Activated CD4-positive, alpha-beta T cell treated with anti-CD3 and anti-CD28 coated beads, Interleukin-2, amount 50 U/mL, for 4 hours (primary cell): ENCODE measurements at places on chromosomes 4 and X.

- no peak for DNase-seq
These were observed 13.8 kb upstream of the GPC3 start for GRCh38 chrX:133999031-133999705.

DNA sequence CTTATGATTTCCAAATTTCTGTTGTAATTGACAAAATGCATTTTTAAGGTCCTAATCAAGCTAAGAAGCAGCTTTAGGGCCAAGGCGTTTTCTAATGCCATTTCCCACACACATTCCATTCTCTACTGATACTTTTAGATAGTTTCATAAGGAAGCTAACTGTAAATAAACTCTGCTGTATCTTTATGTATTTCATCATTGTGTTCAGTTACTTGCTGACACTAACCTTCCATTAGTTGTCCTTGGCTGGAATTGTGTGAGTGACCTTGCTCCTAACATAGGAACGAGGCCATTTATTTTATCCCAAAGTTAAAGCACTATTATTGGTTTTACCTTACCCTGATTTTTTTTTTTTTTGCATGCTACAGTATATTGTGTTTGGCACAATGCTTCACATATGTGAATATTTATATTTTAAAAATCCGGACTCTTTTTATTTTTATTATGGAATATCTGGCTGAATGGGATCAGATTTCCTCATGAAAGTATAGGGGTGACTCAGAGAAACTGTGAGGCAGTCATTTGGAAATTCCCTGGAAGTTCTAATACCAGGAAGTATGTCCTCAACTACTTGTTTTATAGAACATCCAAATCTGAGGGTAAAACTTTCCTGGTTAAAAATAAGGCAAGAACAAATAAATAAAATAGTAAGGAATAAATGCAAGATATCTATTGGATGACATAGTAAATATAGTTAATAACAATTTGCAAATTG lies 62.7 kb upstream of the SORBS2 start:
- DNase-seq: no peak

DNA sequence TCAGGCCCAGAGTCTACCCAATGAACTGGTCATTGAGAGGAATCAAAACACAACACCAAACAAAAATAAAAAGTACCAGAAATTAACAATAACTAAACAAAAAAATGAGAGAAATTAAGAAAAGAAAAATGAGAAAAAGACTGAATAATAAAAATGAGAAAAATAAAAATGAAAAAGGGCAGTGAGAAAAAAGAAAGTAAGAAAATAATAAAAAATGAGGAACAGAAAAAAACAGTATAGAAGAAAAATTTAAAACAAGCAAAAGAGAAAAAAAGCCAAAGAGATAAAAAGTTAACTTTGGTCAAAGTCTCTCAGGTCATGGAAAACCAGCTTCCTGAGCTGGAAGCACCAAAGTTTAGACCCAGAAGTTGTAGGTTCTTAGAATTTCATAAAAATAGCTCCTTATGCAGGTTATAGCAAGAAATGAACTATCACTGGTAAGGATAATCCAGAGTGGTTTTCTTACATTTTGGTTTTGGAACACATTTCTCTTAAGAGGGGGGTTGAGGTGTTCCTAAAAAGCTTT lies 51.0 kb upstream of the WDR17 start:
- DNase-seq: no peak

DNA sequence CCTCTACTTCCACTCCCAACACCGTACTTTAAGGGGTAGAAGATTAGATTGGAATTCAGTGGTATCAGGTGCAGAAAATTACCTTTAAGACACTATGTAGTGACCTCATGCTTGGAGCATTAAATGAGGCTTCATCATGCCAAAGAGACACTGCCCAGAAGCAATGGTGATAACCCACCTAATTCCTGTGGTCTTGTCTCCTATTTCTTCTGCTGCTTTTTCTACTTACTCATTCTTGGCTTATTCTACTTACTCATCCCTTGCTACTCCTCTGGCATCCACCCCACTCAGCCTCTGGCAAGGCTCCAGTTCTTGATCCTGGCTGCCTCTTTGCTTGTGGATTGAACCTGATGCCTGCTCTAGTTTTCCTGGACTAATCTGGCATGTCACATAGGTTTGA lies 62.3 kb upstream of the ADAMTS3 start:
- DNase-seq: no peak

GRCh38 chr4:134320048-134320447 lies 118.5 kb upstream of the PABPC4L start:
- no peak for DNase-seq

DNA sequence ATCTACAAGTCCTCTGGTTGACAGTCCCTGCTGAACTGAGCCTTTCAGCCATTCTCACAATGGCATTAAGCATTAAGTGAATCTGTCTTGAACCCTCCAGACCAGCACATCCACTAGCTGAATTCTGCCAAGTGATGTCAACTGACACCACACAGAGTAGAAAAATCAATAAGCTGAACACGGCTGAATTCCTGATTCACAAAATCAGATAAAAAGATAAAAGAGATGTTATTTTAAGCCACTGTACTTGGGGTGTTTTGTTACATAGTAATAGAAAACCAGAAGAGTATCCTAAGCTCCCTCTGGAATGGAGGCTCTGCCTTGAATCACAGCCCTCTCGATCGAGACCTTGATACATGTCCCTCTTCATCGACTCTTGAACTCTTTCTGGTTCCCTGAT lies 336.5 kb downstream of the DMD start:
- DNase-seq: no peak

GRCh38 chr4:82371497-82371896 lies 2.3 kb downstream of the HNRNPD start:
- DNase-seq: no peak

DNA sequence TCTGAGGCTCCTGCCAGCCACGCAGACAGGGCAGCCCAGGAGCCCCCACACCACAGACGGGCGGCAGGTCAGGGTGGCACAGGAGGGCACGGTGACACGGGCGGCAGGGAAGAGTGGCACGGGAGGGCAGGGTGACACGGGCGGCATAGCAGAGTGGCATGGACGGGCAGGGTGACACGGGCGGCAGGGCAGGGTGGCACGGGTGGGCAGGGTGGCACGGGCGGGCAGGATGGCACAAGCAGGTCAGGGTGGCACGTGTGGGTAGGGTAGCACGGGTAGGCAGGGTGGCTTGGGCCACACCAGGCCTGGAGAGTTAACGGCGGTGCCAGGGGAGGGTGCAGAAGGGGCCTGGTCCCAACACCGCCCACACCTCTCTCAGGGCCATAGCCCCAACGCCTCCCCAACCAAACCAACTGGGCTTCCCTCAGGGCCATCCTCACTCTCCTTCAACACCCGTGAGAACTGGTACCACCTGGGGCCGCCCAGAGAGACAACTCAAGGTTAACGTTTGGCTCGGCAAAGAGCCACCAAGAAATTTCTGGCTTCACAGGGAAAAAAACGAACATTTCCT lies 3.4 kb downstream of the CTBP1 start:
- no peak for DNase-seq

- DNase-seq: no peak
These were observed 115.6 kb downstream of the ARAP2 start for GRCh38 chr4:36128689-36129088.

DNA sequence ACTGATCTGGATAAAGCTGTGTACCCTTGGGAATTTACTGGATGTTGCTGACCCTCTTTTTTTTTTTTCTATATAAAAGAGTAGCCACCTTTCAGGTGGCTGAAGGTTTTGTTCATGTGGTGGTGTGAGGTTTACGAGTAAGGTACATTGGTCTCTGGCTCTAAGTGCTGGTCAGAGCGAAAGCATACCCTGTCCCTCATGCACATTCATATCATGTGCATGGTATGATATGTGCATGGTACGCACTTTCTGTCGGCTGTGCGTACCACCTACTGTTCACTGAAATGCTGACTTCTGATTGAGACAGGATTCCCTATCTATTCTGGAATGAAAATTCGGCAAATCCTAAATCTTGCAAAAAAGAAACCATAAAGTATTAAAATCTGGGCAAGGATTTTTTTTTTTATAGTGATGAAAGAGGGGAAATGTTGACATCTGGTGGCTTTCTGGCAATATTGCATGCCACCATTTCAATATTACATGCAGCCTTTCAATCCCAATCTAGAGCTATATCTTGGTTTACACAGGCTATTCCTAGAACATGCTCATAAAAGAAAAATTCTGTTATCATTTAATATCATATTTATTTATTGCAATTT lies 32.8 kb downstream of the FAM149A start:
- DNase-seq: no peak

DNA sequence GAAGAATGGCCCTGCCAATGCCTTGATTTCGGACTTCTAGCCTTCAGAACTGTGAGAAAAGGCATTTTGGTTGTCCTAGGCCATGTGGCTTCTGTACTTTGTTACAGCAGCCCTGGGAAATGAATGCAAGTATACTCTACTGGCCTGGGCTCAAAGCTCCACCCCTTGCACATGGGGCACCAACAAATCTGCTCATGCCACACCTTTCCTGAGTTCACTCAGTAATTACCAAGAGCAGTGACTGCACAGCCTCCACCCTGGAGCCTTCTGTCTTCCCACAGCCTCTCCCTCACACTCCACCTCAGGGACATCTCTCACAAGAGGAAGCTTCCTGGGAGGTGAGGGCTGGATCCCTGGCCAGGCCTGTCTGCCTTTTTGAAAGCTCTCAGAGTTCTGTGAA lies 29.1 kb upstream of the GAB1 start:
- no peak for DNase-seq

DNA sequence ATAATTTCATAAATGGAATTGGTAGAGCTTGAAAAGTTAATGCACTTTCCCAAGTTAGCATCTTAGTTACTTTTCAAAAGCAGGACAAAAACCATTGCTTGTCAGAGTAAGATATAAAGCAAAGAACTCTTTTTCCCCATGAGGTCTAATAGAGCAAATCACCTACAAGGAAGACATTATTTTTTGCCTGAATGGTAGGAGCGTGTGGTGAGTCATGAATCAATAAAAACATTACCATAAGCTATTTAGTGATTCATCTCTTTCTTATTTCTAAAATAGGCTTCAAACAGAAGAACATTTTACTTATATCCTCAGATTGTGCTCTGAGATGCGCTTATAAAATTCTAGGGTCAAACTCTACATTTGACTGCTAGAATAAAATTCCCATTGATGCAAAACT lies 109.4 kb upstream of the GPRIN3 start:
- DNase-seq: no peak

- DNase-seq: no peak
These were observed 44.5 kb downstream of the DTHD1 start for GRCh38 chr4:36325926-36326325.

- no peak for DNase-seq
These were observed 115.7 kb upstream of the MAP3K15 start for GRCh38 chrX:19630776-19631707.

GRCh38 chr4:124694306-124694705 lies 18.2 kb downstream of the ANKRD50 start:
- no peak for DNase-seq

DNA sequence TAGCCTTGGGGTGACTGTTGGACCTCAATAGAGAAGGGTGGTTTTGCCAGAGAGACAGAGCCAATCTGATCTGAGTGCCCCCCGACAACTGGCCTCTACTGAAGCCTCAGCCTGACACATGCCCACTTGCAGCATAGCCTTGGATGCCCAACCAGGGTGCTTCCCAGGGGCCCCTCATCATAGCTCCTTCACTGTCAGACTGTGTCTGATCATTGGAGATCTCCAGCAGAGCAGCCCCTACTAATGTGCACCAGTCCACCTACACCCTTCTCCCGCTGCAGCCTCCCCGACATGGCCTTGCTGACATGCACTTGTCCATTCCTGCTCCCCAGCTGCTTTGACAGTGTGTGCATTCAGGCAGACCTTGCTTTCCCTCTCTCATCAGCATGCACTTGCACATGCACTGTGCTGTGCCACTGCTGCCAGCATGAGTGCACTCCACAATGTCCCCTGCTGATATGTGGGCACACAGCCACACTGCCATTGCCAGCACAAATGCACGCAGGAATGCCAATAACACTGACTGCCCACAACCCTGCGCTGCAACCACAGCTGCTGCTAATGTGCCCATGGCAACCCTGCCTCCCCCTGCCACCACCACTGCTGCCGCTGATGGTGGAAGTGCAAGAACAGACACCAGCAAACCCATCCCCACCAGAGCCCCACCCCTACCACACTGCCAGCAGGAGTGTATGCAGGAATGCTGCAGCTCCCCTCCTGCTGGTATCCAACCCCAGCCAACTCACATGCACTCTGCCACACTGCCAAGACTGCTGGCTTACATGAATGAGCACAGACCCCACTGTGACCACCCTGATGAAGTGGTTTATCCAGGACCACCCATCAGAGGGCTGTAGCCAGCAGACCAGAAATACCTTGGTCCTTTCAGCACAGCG lies 68.1 kb upstream of the ZMAT1 start:
- no peak for DNase-seq

- peak; percentile 29 for DNase-seq
These were observed 1.3 kb downstream of the CAMK2D start for GRCh38 chr4:113760094-113760794.

DNA sequence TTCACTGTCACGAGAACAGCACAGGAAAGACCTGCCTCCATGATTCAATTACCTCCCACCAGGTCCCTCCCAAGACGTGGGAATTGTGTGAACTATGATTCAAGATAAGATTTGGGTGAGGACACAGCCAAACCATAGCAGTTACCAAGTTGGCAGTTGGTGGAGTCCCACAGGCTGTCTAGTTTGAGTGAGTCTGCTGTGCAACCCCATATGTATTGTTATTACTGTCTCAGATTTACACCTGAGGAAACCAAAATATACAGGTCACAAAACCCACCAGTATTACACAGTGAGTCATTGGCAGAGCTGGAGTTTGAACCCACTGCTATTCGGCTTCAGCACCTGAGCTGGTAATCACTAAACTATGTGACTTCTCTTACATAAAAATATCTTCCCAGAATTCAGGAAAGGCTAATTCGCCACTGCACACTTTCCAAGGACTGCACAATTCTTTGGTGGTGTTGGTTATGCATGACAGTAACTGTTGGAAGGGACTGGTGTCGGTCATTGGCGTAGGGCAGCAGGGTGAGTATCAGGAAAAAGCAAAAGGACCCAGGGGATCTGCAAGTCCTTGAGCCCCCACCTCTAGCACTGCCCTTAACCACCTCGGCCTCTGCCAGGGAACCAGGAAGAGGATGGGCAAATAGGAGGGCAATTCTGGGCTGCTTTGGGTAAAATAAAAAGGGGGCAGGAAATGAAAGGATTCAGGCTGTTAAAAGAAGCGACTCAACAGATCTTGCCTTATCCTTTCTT lies 110.1 kb downstream of the USP46 start:
- no peak for DNase-seq

- DNase-seq: no peak
These were observed 11.4 kb upstream of the UBA1 start for GRCh38 chrX:47182106-47182700.

GRCh38 chr4:80787306-80787705 lies 243.2 kb upstream of the BMP3 start:
- no peak for DNase-seq

DNA sequence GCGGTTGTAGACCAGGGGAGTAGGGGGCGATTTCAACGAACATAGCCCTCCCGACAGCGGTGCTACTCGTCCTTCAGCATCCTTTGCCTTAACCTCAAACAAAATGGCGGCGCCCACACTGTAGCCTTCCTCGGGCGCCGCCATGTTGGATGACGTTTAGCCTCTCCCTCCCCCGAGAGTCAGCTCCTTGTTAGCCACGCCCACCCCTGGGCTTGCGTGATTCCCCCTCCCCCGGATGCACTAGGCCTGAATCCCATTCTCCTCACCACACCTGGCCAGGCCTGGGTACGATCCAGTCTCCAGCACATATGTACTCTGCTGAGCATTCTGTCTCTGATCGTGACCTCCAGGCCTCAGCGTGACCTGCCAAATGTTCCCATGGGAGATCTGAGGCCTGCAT lies 49.0 kb upstream of the ZNF157 start:
- no peak for DNase-seq

- DNase-seq: no peak
These were observed 37.8 kb downstream of the INTS12 start for GRCh38 chr4:105670684-105671083.
